Mesenteric fat pad (tissue), 1 donor: ENCODE measurements at places on chromosomes 16 and 17. TPM values are rescaled to one million over a fixed set of nuclear protein-coding genes. Genes with fewer than 3 reads are reported as not detected.

GRCh38 chr17:27733773-27734172 lies 66.6 kb downstream of the NOS2 start:
- DNase-seq = no peak

DNA sequence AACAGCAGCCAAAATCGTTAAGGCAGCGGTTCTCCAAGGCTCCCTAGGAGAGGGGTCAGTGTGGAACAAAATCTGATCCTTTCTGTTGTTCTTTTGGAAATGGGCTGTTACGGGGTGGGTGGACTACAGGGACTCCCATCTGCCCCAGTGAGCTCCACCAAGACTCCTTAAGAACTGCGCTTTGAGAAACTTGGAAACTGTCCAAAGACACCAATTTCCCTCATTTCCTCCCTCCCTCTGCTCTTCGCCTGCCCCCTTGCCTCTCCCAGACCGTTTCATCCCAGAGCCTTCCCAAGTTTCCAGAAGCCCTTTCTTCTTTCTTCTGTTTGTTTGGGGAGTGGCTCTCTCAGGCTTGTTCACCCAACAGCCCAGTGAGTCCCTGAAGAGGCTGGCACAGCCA lies 205.4 kb downstream of the COPRS start:
- no peak for DNase-seq

- no peak for DNase-seq
Measured at GRCh38 chr17:40443196-40443987, at the start of gene IGFBP4. Gene IGFBP4, plus strand, starts transcription at chr17:40443450. Its CDS starts 286 bp downstream, at chr17:40443736.

- no peak for DNase-seq
Measured at GRCh38 chr17:44672479-44673093, 16.3 kb downstream of the MEIOC start.

DNA sequence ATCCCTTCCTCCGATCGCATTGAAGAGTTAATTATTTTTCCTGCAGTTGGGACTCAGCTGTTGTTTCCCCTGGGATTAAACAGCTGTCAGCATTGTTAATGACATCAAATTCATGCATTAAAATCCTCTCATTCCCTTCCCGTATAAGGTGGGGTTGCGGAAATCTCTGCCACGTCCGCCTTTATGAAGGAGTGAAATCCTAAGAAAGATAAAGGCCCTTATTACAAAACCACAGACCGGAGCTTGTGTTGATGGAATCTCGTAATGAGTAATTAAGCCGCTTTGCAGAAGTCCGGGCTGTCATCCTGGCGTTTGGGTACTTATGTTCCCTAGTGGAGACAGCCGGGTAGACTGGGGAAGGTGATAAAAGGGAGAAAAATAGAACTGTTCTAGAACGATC lies 627.6 kb downstream of the MAF start:
- DNase-seq = no peak

DNA sequence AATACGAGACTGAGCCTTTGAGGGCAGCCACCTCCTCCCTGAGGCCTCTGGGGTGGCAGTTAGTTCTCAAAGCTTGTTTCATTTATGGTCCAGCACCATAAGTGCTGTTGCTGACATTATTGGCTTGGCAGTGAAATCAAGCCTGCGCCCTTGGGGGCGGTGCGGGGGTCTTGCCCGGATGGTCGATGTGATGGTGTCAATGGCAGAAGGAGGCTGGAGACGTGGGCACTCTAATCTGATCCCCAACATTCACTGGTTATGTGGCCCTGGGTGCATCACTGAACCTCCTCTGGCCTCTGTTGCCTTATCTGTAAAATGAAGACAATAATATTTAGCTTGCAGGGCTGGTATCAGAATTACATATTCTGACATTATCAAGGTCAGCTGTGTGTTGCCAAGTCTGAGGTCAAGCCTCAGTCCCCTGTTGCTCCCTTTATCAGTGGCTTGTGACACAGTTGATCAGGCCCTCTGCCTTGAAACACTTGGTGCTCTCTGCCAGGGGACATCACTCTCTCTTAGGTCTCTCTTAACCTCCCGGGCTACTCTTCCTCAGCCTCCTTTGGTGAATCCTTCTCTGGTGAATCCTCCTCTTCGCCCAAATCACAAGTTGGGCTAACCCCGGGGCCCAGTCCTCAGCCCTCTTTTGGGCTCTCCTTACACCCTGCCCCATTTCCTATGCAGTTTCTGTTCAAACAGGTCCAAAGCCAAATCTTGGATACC lies 11.8 kb upstream of the TMEM220 start:
- peak; percentile 64 for DNase-seq

DNA sequence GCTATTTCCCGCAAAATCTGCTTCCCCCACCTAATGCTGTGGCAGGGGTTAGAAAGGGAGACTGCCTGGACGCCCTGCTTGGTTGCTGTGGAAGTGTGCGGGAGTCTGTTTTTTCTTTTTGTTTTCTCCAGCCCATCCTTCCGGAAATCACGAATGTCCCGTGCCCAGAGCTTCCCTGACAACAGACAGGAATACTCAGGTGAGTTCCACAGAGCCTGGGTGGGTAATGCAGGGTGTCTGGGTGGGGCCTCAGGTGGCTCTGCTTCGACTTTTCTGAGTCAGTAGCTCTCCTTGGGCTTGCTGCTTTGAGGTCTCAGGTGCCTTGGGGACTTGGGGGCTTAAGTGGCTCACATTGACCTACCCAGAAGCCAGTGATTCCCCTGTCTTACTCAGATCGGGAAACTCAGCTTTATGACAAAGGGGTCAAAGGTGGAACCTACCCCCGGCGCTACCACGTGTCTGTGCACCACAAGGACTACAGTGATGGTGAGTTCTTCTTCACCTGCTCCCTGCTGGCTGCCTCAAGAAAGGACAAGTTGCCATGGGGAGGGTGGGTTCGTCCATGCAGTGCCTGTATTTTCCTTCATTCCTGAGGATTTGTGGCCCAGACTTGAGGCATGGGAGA lies 11.4 kb downstream of the LIMD2 start:
- no peak for DNase-seq

- DNase-seq = no peak
Measured at GRCh38 chr17:79803997-79804855, 7.3 kb upstream of the CBX8 start.

- DNase-seq = no peak
Measured at GRCh38 chr16:47045459-47045858, 72.0 kb upstream of the DNAJA2 start.

DNA sequence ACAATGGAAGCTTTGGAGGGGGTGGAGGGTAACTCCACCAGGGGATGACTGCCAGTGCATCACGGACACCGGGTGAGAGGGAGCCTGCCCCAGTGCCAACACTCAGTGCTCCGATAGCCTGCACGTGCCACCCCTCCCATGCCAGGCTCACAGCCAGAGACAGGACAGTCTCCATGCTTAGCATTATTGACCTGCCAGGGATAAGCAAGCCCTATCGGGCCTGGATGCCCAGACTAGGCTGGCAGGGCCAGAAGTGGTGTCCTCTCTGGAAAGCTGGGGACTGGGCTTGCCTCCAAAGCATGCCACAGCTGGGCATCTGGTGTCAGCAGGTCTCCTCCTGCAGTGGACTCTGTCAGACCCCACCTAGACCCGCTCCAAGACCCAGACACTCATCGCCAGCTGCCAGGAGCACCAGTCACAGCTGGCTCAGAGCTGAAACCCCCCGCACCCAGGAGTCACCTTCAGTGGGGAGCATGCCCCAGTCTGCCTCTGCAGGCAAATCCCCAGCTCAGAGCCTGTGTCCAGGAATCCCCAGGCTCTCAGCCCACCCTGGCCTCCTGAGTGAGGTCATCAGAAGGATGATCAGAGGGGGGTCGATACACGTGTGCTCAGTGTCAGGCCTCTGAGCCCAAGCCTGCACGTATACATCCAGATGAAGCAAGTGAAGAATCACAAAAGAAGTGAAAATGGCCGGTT lies 1.8 kb upstream of the RHBDF1 start:
- no peak for DNase-seq

DNA sequence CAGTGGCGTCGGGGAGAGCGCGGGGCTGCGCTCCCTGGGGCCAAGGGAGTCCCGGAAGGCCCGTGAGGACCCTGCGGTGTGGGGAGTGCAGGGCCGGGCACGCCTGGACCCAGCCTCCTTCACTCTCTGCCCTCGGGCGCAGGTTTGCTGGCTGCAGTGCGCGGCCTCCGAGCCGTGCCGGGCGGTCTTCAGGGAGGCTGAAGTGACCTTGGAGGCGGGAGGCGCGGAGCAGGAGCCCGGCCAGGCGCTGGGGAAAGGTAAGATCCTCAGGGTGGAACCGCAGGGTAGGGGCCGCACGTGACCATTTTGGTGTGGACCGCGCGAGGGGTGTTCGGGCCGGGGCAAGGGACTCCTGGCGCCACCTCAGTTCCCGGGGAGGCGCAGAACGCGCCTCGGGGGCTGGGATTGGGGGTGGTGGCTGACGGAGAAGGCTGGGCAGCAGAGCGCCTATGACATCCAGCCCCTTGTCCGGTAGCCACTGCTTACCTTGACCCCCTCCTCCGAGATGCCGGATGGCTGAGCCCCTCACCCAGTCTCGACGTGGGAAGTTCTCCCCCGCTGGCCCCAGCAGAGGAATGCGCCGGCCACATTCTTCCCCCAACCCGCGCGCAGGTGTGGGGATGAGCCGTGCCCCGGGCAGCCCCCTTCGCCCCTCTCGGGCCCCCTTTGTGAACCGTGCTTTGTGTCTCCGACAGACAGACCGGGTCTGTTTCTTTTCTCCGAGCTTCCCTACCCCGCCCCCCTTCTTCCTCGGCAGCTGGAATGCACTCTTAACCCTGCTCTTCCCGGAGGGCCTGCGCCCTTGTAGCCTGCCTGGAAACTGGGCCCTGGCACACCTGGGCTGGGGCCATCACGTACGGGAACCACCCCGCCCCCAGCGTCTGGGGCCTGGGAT lies 631 bp downstream of the CDH3 start:
- DNase-seq = no peak

GRCh38 chr17:36980280-36980761 lies 31.6 kb downstream of the AATF start:
- DNase-seq = no peak

DNA sequence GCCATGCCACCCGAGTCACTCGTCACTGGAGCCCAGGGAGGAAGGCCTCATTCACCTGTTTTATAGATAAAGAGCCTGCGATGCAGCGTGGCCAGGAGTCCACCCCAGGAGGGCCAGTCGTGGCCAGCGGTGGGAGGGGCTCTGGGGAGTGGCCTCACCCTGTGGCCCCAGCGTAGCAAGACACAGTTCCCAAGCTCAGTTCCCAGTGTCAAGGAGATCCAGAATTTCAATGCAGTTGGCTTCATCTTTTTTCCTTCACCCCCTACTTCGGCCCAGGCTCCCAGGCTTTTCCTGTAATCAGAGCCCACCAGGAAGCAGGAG lies 84.0 kb downstream of the ABR start:
- no peak for DNase-seq

DNA sequence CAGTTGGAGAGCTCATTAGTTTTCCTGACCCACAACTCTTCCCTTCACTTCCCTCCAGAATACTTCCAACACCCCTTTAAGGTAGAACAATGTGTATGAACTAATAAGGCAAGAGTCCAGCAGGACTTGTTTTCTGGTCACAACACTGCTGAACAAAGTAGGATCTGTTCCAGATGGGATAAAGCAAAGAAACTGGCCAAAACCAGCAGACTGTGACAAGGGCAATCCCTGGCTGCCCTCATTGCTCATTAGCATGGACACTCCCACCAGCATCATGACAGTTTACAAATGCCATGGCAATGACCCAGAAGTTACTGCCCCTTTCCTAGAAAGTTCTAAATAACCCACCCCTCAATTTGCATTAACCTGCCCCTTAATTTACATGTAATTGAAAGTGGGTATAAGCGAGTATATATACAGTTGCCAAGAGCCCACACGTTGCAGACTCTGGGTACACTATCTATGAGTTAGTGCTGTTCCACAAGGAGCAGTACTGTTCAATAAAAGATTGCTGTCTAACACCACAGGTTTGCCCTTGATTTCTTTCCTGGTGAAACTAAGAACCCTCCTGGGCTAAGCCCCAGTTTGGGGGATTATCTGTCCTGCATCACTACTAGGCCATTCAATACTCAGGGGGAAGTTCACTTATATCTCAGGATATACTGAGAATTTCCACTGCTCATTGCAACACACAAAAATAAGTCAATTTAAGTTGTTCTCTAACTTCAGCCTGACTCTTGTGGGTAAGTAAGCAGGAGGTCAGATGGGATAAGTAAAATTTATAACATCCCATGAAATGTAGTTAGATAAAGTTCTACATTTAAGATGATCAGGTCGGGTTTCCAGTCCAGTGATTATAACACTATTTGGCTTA lies 82.3 kb downstream of the SSH2 start:
- no peak for DNase-seq

GRCh38 chr17:62967205-62967529 lies 1.1 kb downstream of the TANC2 start:
- no peak for DNase-seq

DNA sequence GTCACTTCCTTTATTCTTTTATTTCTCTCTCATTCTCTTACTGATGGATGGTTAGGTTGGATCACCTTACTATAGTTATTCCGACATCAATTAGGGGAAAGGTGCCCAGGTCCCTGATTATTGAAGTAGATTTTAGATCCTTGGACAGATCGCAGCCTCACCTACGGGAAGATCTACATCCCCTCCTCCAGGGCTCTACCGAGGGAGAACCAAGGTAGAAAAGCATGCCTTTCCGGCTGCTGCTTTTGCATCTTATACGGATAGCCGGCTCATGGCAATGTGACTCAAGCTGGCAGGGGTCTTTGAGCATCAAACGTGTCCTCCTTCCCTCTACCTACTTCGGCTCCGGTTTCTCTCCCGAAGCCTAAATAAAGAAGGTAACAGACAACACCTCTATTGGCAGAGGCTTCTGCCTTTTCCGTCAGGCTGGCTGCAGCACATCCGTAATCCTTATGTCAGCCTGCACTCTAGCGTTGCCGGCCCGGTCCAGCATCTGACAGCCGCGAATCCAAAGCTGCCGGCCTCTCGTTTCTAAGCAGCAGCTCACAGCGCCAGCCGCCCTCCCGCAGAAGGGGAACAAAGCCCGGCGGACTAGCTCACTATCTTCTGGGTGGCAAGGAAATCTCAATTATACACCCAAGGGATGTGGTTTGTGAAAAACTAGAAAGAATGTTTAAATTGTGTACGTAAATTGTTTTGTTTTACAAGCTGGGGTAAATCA lies 46.9 kb downstream of the IRX6 start:
- DNase-seq = no peak

GRCh38 chr17:64038331-64039105 lies 18.1 kb upstream of the ICAM2 start:
- DNase-seq = no peak

The GRB7 gene
- total RNA-seq = 0.29 TPM

The NOXO1 gene
- not detected for total RNA-seq

The GLTPD2 gene
- total RNA-seq = not detected

The PDK2 gene
- total RNA-seq = 41.9 TPM

The PERCC1 gene
- 0.35 TPM for total RNA-seq
